ENCODE measurements at places on chromosomes 1 and 21.

DNA sequence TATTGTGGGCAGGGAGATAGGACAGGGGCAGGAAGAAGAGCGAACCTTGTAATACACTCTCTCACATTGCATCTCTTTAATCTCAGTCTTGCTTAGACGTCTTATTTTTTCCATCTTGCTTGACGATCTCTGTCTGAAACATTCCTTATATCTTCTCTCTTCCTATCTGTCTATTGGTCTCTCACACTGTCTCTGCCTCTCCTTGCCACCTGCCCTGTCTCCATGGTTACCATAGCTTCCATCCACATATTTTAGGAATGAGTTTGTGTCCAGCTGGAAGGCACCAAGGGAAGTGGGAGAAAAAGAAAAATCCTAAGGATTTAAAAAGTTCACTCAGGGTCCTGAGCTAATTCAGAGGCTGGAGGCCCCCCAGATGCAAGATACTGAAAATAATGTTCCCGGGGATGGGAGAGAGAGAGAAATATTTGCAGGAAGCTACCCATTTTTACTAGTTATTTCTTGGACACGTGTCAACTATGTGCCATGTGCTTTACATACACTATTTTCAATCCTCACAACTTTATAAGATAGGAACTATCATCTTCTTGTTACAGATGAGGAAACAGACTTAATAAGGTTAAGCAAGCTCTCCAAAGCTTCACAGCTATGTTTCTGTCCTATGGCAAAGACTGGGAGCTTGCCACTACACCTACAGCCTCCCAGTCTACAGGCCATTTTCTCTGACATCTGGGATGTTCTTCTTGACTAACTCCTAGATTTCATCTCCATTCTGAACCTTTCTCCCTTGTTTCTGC, 933 bp downstream of the ANKRD34A start:
- DNase-seq: no peak

DNA sequence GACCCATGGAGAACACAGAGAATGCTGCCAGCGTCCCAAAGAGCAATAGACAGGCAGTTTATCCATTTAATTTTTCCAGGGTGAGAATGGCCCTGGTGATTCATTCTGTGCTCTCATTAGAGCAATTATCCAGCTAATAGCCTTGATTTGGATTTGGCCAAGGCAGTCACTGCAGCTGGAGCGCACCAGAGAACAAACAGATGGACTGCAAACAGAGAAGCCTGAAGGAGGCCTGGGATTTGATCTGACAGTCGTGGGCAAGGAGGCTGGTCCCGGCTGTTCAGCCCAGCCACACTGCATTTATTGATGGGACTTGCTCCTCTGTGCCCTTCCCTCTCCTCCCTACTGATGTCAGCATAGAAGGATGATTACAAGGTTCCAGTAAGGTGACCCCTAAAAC, 353.9 kb upstream of the C1orf174 start:
- no peak for DNase-seq

GRCh38 chr1:66275083-66275482, 258.9 kb upstream of the SGIP1 start:
- no peak for DNase-seq

DNA sequence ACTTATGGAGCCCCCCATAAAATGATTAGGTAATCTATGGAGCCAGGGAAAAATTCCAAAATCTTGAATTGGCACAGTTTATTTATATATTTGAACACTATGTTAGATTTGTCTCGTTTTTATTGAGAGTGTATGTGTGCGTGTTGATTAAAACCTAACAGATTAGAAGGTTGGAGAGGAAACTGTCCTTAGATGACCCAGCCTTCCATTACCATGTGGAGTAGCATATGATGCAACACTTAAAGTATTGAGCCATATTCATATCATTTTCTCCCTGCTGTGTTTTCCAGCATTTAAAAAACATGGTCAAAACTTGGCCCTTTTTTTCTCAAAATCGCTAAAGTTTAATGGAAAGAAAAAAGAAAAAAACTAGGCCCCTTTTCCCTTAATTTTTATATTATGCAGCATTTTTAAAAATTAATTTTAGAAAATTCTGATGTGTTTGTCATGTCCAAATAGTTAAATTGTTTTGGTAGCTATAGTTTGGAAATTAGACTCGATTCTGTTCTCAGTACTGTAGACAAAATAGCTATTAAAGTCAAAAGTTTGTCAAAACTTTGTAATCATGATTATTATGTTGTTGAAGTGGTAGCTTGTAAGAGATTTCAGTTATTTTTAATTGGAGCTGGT, 2.3 kb downstream of the LRRC8D start:
- no peak for DNase-seq

DNA sequence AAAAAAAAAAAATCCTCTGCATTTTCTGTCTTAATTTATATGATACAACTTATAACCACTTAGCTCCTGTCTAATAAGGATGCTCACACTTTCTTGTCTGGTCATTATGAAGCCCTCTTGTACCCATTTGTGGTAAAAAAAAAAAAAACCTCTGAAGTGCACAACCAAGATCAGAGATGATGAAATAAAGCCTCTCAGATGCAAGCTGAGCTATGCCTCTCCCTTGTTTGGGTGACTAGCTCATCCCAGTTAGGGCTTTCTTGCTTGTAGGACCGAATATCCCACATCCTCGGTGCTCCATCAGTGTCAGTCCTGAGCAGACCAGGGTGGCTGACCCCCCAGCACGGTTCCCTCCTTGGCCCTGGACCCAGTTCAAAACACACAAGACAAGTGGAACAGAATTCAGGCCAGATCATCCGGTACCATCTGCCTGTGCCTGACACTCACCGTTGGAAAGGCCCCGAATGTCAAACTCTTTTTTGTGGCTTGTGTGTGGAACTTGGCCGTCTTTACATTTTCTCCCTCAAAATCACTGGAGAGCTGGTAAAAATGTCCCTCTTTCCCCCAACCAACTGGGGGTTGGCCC, 6.3 kb upstream of the SELENON start:
- no peak for DNase-seq

DNA sequence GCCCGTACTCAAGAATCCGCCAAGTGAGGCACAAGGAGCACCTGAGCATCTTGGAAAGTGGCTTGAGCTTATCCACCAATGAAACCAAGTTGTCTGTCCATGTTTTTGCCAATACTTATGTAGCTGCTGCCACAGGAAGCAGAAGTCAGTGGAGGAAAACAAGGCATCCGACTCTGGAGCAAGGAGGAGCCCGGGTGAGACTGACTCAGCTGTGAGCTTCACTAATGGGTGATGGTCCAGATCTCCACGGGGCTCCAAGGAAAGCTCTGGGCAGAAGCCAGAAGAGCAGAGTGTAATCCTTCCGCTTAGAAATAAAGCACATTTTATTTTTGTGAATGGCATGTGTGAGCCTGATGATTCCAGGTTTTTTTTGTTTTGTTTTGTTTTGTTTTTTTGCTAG, 12.3 kb upstream of the SSR2 start:
- no peak for DNase-seq

DNA sequence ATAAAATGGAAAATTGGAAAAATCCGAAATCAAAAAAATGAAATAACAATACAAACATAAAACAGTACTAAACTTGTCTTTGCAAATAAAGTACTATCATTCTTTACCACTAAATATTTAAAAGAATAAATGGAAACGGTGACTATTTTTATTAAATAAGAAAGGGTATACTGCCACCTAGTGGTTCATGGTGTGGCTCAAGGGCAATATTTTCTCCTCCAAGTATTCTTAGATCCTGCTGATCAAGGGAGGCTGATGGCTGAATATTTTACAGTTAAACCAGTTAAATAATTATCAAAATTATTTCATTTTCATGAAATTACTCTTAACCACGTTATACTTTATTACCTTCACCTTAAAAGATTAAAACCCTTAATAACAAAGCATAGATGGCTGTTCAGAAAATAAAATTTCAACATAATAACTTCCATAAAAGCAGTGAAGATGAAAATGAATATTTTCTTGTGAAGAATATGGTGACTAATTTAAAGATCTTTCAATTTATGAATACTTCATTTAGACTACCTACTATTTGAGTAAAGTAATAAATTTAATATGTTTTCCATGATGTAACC, 1793.9 kb downstream of the NCAM2 start:
- DNase-seq: peak; percentile 4

DNA sequence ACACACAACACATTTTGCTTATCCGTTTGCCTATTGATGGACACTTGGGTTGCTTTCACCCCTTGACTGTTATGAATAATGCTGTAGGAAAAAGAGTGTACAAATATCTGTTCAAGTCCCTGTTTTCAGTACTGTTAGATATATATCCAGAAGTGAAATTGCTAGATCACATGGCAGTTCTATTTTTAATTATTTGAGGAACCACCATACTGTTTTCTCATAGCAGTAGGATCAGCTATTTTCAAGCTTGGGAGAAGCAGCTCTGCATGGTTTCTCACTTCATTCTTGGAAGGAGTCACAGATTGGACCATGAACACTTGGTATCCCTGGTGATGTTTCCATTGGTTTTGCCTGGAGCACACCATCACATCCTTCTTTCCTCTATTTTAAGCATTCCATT, 114.4 kb upstream of the ZP4 start:
- no peak for DNase-seq

DNA sequence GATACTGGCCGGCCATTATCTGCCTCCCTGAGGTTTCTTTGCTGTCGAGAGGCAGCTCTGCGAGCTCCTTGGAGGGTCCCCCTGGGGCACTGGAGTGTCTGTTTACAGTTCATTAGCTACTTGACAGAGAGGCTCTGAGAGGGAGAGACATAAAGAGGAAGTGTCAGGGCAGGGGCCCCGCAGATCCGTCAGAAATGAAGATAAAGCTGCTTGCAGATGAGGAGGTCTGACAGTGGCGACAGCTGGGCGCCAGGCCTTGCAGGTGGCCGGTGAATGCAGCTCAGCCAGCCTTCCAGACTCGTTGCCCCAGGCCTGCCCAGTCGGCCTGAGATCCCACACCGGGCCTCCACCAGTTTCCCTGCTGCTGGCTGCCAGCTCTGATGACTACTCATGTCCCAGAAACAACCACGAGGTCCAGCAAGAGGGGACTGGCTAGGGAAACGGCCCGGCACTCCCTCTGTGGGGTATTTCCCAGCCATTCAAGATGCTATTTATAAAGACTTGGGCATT, 84.7 kb downstream of the DISP3 start:
- DNase-seq: no peak

DNA sequence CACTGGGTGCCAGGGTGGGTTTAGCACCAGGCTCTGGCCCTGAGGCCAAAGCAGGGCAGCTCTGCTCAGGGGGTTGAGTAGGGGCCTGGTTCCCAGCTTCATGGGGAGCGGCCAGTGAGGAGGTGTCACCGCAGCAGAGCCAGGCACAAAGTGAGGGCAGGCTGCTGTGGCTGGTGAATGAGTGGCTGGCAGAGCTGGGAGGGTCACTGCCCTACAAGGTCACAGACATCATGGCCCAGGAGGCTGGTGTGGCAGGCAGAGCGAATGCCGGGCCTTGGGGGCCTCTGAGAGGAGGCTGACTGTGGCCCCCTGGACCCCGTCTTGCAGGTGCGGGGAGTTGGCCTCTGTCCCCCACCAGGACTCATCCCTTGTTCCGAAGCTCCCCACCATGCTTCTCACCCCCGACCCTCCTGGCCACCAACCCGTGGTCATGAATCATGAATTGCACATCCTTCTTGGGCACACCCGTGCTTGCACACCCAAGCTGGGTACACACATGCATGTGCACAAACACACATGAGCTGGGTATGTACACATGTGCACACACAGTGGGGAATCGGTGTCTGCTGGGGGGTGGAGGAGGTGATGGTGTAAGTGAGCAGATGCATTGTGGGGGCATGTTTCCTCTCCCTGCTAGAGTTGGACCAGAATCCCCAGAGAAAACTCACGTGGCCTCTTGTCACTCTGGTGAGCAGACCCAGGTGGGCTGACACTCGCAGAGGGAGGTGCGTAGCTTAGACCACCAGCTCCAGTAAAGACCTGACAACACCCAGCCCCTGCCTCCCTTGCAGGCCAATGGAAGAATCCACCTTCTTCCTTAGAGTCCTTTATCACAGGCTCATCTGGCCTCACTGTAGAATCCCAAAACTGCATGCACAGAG, 4.8 kb upstream of the GNB1 start:
- DNase-seq: no peak

GRCh38 chr1:171909711-171910110, 68.4 kb downstream of the DNM3 start:
- no peak for DNase-seq

- no peak for DNase-seq
These were observed 37.2 kb upstream of the DDAH1 start for GRCh38 chr1:85502171-85502570.

- peak; percentile 31 for DNase-seq
These were observed 32.9 kb downstream of the RASAL2 start for GRCh38 chr1:178126741-178127185.

GRCh38 chr1:29196863-29197589, 15.3 kb upstream of the SRSF4 start:
- no peak for DNase-seq

- DNase-seq: no peak
These were observed 93.0 kb upstream of the SMYD2 start for GRCh38 chr1:214187933-214188332.

GRCh38 chr1:31244326-31244725, 4.6 kb upstream of the NKAIN1 start:
- no peak for DNase-seq

- no peak for DNase-seq
These were observed 9.8 kb upstream of the ZSWIM5 start for GRCh38 chr1:45216200-45216541.

- no peak for DNase-seq
These were observed 13.8 kb upstream of the MYOC start for GRCh38 chr1:171666114-171666769.

DNA sequence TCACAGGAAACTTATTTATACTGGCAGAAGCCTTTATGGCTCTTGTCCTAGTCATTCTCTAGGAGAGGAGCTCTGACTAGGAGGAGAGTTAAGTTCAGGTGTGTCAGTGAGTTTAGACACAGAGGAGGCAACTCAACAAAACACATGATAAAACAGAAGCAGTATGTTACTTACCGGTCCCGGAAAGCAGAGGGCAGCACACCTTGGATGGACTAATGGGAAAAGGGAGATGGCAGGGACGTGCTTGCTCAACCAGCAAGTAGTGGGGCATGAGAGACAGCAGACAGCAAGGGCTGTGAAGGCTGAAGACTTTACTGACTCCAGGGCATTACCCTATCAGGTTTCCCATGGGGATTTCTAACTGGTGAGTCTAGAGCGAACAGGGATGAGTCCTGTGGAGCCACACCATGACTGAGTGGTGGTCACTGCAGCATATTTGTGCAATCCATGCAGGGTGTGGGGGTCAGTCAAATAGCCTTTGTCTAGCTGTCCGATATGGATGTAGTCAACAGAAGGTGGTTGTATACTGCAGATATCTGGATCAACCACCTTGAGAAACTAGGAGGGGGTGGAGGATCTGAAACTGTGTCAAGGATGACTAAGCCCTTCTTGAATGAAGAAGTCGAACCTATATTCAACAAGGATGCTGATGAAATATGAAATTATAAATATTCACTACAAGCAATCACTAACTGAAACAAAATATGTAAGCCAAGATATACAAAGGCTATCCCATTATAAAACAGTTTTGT, 596.3 kb upstream of the CHRM3 start:
- DNase-seq: no peak

DNA sequence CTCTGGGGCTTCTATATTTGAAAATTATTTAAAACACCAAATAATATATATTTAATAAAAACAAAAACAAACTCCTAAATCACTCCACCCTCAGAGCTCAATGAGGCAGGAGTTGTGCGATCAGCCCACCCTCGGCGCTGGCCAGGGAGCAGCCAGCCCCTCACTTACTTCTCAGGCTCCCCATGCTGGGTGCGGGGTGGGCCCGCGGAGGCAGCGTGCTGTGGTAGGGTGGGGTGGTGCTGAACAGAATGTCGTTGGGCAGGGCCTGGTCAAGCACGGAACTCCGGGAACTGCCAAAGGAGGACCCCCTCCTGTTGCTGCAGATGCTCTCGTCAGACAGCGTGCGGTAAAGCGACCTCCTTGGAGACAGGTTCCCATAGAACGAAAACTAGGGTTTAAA, 204.5 kb downstream of the SIPA1L2 start:
- no peak for DNase-seq
